Right cardiac atrium (tissue), 5 donors: ENCODE measurements at places on chromosomes 11 and 22. TPM values are rescaled to one million over a fixed set of nuclear protein-coding genes. Genes with fewer than 3 reads are reported as not detected.

GAB4 gene
- not detected for total RNA-seq

GRCh38 chr11:34180040-34180813, 74.8 kb downstream of the NAT10 start:
- DNase-seq, result no peak

TSGA10IP gene
- total RNA-seq, result not detected

GRCh38 chr11:1224491-1225385, 1.9 kb downstream of the MUC5B start:
- DNase-seq, result peak; percentile 59

DNA sequence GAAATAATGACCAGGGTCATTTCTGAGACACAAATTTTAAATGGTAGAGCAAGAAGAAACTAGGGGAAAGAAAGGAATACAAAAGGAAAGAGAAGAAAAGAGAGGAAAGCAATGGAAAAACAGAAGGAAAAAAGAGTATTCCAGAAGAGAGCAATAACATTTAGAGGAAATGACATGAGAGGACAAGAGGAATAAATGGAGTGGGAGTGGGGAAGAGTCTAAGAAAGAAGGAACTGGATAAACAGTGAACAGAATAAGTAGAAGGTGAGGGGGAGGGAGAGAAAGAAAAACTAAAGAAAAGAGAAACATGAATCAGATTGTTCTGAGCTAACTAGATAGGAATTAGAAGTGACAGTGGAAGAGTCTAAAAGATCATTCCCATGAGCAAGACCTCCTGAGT, 28.4 kb downstream of the PRDM10 start:
- DNase-seq, result no peak

DNA sequence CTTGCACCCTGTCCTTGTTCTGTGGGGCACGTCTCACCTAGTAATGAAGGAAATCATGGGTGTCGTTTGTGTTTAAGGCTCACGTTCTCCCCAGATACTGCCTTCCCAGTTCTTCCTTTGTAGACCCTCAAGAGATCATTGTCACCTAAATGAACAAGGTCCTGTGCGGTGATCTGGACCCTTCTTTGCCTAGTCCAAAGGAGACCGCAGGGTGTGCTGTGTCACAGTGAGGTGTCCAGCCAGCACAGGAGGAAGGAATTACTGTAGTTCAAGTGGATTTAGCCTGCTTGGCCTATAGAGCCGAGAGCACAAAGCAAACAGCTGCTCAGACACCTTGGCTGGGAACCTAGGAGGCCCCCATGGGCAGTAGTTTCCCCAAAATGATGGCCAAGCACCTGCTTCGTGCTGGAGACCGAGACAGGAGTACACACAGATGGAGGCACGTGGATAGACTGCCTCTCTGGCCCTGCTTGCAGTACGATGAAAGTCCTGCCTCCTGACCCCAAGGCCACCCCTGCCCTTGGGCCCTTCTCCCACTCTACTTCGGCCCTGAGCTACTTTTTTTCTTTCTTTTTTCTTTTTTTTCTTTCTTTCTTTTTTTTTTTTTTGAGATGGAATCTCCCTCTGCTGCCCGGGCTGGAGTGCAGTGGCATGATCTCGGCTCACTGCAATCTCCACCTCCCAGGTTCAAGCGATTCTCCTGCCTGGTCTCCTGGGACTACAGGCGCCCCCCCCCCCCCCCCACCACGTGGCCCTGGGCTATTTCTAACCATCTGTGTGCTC, 19.4 kb upstream of the PPFIA1 start:
- no peak for DNase-seq

DNA sequence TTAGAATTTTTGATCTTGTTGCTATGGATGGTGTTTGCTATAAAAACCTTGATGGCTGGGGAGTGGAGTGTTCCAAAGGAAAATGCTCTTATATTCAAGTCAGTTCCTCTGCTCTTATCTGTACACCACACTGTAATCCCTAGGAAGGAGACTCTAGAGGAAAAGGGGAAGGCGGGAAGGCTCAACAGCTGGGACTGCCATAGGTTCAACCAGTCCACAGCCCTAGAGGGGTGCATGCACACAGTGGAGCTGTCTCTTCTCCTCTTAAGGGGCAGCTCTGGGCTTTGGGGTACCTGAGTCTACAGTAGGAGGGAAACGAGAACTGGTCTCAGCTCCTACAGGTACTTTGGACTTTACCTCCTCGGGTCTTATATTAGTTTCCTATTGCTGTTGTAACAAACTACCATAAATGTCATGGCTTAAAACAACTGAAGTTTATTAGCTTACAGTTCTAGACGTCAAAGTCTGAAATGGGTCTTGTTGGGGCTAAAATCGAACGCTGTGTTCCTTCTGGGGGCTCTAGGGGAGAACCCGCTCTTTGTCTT, 77.2 kb upstream of the ZBED5 start:
- no peak for DNase-seq

DNA sequence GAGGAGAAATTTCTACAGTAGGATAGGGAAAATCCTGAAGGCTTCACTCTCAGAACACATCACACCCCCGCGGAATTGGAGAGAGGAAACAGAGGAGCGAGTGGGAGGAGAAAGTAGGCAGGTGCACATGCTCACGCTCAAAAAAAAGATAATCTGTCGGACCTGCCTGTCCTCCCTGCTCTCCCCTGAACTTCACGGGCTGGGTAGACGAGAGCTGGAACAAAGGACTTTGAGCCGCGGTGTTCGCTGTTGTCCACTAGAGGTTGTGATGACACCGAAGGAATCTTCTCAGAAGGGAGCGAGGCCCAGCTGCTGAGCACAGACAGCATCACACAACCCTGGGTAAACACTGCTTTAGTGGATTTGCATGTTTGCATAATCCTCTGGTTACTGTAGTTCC, 5.0 kb downstream of the SEZ6L start:
- DNase-seq, result no peak

GRCh38 chr22:48952256-48953102, 875.2 kb downstream of the BRD1 start:
- DNase-seq, result no peak

IFITM1 gene
- 85.0 TPM for total RNA-seq

- no peak for DNase-seq
These were observed 18.1 kb downstream of the THY1 start for GRCh38 chr11:119404872-119405271.

GRCh38 chr11:56013805-56014204, 13.6 kb upstream of the OR5AS1 start:
- no peak for DNase-seq

DNA sequence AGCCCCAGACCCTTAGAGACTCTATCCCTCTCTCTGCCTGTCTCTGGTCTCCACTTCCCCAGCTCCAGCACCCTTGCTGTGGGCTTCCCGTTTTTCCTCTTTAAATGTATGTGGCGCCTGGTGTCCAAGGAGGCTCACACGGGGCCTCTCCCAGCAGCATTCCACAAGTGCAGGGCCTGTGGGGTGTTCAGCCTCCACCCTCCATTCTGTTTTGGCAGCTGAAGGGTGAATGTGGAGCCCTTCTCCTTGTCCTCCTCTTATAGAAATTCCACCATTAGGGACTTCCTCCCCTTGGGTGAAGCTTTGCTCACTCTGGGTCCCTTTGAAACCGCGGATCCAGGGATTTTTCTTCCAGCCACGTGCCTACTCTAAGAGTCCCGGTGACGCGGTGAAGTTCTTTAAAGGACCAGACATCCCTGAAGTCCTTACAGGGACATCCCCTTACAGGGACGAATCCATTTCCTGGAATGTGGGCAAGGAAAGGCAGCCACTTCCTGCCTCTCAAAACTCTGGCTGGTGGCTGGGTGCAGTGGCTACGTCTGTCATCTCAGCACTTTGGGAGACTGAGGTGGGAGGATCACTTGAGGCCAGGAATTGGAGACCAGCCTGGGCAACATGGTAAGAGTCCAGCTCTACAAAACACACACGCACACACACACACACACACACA, 1.6 kb upstream of the TSPAN18 start:
- no peak for DNase-seq

- DNase-seq, result no peak
These were observed 5.0 kb downstream of the CRELD2 start for GRCh38 chr22:49923445-49923844.

GRCh38 chr11:14861680-14862079, 30.4 kb downstream of the CYP2R1 start:
- DNase-seq, result no peak

GRCh38 chr11:10293423-10294289, at the start of gene SBF2:
Gene SBF2 (minus strand): TSS chr11:10294219. CDS start chr11:10294069, 150 bp downstream.
- peak; percentile 96 for DNase-seq

DNA sequence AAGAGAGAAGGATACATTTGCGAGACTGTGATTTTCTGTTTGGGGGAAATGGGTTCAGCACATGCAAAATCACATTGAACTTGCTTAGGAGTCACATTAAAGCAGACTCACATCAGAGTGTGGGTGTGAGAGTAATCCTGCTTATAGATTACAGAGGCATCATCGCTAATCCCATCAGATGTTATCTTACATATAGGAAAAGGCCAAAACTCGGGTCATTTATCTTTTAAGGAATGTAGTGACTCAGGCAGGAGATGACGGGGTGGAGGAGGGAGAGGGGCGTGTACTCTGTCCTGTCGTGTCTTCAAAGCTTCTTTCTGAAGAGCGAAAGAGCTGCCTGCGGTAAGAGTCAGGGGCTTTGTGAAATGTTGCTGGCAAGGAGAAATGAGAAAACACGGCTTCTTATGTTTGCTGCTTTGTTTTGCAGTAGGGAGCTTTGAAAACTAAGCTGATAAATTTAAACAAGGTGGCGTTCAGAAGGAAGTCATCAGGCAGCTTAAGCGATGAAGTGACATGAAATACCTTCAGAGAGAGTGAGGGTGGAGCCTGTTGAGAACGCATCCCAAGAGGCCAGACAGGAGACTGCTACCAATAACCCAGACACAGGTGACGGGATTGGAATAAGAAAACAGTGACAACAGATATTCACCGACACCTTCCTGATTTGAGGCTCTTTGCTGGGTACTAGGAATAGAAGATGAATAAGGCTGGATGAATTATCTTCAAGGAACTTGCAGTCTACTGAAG, 2.2 kb upstream of the C11orf16 start:
- no peak for DNase-seq

GRCh38 chr22:50656122-50657070, 16.2 kb upstream of the SHANK3 start:
- peak; percentile 57 for DNase-seq

DNA sequence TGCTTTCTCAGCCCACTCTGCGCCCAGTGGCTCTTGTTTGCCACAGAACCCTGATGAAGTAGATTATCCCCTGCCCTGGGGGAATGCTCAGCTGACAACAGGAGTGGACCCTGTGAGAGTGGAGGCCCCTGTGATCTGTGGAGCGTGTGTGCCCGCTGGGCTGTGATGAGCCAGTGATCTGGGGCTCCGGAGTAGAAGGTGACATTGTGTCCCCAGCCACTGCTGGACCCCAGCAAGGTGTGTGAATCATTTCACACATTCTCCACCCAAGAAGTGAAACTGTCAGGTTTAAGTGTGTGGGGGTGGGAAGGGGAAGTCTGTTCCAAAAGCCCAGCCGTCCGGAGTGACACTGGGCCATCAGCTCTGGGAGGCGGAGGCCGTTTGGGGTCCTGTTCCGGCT, 33.1 kb upstream of the GRAMD4 start:
- peak; percentile 37 for DNase-seq

- DNase-seq, result no peak
These were observed 37.7 kb downstream of the EIF4ENIF1 start for GRCh38 chr22:31451709-31452571.

GRCh38 chr11:69799582-69799981, 19.6 kb downstream of the FGF3 start:
- no peak for DNase-seq

GRCh38 chr11:72238040-72238450, 5.9 kb downstream of the PHOX2A start:
- peak; percentile 51 for DNase-seq

PTGDR2 gene
- not detected for total RNA-seq

DNA sequence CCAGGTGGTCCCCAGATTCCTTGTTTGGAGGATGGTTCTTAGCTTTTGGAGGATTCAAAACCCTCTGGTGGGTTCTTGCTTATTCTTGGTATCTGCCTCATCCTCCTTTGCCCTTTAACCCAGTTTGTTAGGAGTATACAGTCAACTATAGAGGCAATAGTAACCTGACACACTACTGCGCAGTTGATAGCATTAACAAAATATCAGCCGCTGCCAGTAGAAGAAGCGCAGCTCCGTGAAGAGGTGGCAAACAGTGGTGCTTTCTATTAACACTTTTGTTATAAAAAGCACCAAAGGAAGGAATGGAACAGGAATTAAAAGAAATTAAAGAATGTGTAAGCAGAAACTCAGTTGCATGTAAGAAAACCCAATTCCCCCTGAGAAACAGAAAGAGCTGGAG, 29.3 kb downstream of the SLC22A25 start:
- no peak for DNase-seq

DNA sequence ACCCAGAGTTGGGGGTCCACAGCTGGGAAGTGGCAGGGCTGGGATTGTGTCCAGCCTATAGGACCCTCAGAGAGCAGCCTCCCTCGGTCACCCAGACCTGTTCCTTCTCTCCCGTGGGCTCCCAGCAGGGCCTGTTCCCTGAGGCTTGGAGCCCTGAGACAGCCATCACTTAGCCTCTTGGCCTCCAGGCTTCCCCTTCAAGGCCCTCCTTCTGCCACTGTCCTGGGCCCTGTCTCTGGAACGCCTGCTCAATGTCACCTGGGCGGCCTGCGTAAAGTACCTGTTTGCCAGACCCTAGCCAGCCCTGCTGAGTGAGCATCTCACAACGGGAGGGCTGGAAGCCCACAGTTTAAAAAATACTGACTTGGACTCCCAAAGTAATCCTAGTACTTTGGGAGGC, 6.5 kb downstream of the MGAT3 start:
- DNase-seq, result peak; percentile 15
